ENCODE measurements at places on chromosomes 2 and 18. TPM values are rescaled to one million over a fixed set of nuclear protein-coding genes. Genes with fewer than 3 reads are reported as not detected.

The ATP6V1C2 gene
- total RNA-seq: under 0.01 TPM

The LYPD1 gene
- 0.13 TPM for total RNA-seq

The FIGN gene
- under 0.01 TPM for total RNA-seq

The FSHR gene
- not detected for total RNA-seq

The MERTK gene
- total RNA-seq: 14.0 TPM

The SIGLEC15 gene
- under 0.01 TPM for total RNA-seq

The MTX2 gene
- total RNA-seq: 23.2 TPM

The ALLC gene
- not detected for total RNA-seq

The RAMP1 gene
- not detected for total RNA-seq

The ANKAR gene
- total RNA-seq: 4.6 TPM

The LOXL3 gene
- 2.0 TPM for total RNA-seq

The IGFBP5 gene
- 0.64 TPM for total RNA-seq

The SIX2 gene
- not detected for total RNA-seq

The CTLA4 gene
- 1.3 TPM for total RNA-seq

The MYO3B gene
- not detected for total RNA-seq

The TMEM17 gene
- 1.3 TPM for total RNA-seq

The PLEKHB2 gene
- total RNA-seq: 102 TPM

The CCDC68 gene
- 0.26 TPM for total RNA-seq

All from dermis microvascular lymphatic vessel endothelial cell (primary cell).